SW480 (cell line): ENCODE measurements at places on chromosomes 16 and 17.
A peak's percentile ranks its signal among the peaks of the same experiment; 100 is the strongest.

DNA sequence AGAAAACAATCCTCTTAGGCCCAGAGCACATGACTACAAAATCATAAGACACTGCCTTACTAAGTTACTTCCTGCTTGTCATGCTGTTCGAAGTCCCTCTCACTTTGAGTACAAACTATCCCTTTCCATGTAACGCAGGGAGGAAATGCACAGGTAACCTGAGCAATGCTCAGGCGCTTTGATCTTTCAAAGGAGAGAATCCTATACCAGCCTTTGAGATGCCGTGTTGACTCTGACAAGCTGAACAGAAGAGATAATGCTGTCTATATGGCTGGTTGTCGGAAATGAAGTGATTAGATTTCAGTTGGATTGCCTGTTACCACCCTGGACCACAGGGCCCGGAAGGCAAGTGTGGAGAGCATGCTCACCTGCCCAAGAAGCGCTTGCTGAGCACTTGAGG lies 75.9 kb downstream of the CDH11 start:
- no peak for DNase-seq

GRCh38 chr16:11356573-11357331 lies 11.5 kb downstream of the RMI2 start:
- peak; percentile 47 for DNase-seq

- DNase-seq, result peak; percentile 78
These were observed at the start of gene KCTD13 for GRCh38 chr16:29925781-29926710. TSS of gene KCTD13 (minus strand) at chr16:29926226. CDS start at chr16:29926033, 193 bp downstream.

- DNase-seq, result no peak
These were observed 42.9 kb upstream of the MON1B start for GRCh38 chr16:77148121-77148520.
